ENCODE measurements at places on chromosomes 7 and 10.

DNA sequence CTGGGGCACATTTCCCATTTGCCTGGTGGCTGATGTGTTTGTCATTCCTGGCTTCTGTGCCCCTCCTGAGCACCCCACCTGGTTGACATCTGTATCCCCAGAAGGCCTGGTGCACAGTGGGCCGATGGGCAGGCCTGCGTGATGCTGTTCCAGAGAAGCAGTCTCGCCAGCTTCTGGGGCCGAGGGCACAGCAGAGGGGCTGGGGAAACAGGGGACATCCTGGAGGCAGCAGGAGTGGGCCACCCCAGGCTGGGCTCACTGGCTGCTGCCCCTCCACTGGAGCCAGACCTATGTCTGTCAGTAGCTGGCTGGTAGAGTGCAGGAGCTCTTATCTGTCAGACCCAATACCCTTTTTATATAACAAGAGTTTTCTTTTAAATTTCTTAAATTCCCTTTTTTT, 896 bp upstream of the MYL7 start:
- DNase-seq: no peak

GRCh38 chr10:79890469-79890868, 58.4 kb downstream of the SFTPD start:
- DNase-seq: no peak

- DNase-seq: no peak
Measured at GRCh38 chr7:121623130-121623872, 227.2 kb upstream of the FAM3C start.

GRCh38 chr7:25642849-25643248, 414.6 kb upstream of the NPVF start:
- DNase-seq: no peak

GRCh38 chr7:44454348-44454747, 36.1 kb downstream of the NUDCD3 start:
- no peak for DNase-seq

DNA sequence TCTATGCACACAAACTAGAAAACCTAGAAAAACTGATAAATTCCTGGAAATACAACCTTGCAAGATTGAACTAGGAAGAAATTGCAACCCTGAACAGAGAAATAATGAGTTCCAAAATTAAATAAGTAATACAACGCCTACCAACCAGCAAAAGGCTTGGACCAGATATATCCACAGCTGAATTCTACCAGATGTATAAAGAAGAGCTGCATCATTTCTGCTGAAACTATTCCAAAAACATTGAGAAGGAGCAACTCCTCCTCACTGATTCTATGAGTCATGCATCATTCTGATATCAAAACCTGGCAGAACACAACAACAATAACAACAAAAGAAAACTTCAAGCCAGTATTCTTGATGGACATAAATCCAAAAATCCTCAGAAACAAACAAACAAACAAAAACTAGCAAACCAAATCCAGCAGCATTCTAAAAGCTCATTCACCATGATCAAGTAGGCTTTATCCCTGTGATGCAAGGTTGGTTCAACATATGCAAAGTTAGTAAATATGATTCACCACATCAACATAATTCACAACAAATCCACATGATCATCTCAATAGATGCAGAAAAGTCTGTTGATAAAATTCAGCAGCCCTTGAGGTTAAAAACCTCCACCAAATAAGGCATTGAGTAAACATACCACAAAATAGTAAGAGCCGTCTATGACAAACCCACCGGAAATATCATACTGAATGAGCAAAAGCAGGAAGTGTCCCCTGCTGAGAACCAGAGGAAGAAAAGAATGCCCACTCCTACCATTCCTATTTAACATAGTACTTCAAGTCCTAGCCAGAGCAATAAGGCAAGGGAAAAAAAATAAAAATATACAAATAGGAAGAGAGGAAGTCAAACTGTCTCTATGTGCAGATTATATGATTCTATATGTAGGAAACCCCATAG, 98.2 kb downstream of the PCDH15 start:
- DNase-seq: no peak

Measured in endodermal cell (in vitro differentiated cells).